ENCODE measurements at places on chromosomes 11 and 22. TPM values are rescaled to one million over a fixed set of nuclear protein-coding genes. Genes with fewer than 3 reads are reported as not detected.

Gene FOSL1
- 0.52 TPM for total RNA-seq

Gene KRTAP5-10
- not detected for total RNA-seq

Gene SMTNL1
- total RNA-seq, result not detected

Gene MS4A4E
- not detected for total RNA-seq

Gene MACROD1
- total RNA-seq, result 14.4 TPM

Gene CCND1
- total RNA-seq, result not detected

Gene ST14
- total RNA-seq, result 98.0 TPM
